ENCODE measurements at places on chromosomes 3 and 15.

GRCh38 chr3:147760941-147761340, 351.8 kb downstream of the ZIC1 start:
- no peak for DNase-seq

- no peak for DNase-seq
Observed at GRCh38 chr15:96362011-96362754, 31.7 kb downstream of the NR2F2 start.

DNA sequence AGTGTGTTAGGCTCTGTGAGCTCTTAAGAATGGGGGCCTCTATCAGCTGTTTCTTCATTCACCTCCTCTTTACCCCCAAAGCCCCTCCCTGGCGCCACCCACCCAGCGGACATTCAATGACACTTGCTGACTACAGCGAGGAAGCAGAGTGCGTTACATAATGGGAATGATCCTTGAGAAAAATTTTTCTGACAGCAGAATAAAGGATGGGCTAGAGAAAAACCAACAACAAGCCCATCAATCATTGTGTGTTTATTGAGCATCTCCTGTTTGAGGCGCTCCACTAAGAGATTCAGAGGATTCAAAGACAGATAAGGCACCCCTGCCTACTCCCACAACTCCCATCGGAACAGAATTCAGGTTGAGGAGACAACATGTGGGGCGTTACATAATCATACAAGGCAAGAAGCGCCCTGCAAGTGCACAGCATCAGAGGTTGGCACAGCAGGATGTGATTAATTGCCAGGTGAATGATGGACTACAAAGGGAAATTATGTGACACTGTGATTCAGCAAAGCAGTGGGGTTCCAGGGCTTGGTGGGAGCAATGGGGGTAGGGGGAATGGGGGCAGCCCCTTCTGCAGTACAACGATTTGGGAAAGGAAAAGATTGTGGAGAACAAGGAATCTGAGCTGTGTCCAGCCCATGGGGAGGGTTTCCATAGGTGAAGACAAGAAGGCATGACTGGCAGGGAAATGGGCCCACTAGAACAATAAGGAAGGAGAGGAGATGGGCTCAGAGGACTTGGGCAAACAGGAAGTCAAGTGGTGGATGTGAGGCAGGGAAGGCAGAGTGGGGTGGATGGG, 141.3 kb upstream of the ATP2B2 start:
- DNase-seq, result no peak

- DNase-seq, result no peak
Observed at GRCh38 chr3:31503456-31503855, 29.3 kb upstream of the STT3B start.

- no peak for DNase-seq
Observed at GRCh38 chr3:127442506-127442905, 148.0 kb downstream of the TPRA1 start.

DNA sequence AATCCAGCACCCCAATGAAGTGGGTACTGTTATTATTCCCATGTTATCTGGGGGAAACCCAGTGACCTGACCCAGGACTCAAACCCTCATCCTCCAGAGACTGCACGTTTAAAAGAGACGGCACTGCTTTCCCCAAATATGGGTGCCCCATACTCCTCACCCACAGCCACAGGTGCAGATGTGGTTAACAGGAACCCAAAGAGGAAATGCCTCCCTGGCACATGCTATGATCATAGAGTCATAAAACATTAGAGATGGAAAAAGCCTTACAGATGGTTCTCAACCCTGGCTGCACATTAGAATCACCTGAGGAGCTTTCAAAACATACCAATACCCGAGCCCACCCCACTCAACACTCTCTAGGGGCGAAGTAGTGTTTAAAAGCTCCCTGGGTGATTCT, 111.5 kb downstream of the SEMA5B start:
- DNase-seq, result no peak

GRCh38 chr3:51176923-51177322, 208.2 kb upstream of the MANF start:
- DNase-seq, result no peak

- DNase-seq, result no peak
Observed at GRCh38 chr15:64687172-64687571, 88.2 kb downstream of the RBPMS2 start.

DNA sequence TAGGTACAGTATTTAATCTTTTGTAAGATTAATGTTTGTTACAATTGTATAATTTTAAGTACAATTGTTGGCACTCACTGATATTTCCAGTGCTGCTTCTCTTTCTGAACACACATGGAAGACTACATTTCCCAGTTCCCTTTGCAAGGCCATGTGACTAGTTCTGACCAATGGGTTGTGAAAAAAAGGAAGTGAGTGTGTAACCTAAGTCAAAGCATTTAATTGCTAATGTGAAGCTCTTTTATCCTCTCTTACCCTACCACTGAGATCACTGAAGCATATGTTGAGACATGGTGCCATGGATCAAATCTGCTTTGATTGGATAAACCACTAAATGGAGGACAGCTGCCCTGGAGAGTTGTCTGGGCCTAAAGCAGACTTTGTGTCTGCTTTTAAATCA, 83.9 kb upstream of the PLXND1 start:
- peak; percentile 26 for DNase-seq

- DNase-seq, result no peak
Observed at GRCh38 chr15:70212963-70213315, 115.2 kb upstream of the TLE3 start.

DNA sequence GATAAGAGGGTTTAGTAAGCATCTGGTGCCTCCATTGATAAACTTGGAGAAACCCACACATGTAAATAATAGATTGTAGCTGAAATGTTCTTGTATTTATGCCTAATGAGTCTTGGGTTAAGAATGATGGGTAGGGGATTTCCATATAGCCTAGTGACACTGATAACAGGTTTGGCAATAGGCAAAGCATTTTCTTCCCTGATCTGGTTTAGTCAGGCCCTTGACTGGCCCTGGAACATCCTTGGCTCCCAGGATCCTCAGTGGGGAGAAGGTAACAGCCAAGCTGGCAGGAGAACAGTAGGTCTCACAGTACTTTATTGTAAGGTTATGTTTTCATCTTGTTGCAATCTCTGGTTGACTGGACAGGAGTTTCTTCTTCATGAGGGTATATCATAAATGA, 228.4 kb downstream of the DIPK2A start:
- no peak for DNase-seq

DNA sequence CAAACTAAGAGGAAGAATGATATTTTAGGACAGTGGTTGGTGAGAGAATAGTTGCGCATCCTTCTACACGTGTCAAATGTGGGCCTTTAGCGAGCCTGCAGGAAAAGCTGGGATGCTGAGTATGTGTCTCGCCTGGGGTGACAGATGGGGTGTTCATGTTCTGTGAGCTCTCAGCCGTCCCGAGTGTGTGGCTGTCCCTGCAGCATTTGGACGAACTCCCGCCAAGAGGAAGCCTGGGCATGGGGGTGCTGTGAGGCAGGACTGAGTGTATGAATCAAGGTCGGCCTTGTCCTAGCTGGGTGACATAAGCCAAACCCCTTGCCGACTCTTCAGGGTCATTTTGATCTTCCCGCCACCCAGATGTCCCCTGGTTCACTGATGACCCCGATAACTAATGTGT, 94.8 kb downstream of the CACNA1D start:
- DNase-seq, result no peak

- DNase-seq, result no peak
Observed at GRCh38 chr15:51736069-51736468, 1.4 kb downstream of the LYSMD2 start.

- DNase-seq, result no peak
Observed at GRCh38 chr3:36707623-36708409, 56.5 kb downstream of the DCLK3 start.

DNA sequence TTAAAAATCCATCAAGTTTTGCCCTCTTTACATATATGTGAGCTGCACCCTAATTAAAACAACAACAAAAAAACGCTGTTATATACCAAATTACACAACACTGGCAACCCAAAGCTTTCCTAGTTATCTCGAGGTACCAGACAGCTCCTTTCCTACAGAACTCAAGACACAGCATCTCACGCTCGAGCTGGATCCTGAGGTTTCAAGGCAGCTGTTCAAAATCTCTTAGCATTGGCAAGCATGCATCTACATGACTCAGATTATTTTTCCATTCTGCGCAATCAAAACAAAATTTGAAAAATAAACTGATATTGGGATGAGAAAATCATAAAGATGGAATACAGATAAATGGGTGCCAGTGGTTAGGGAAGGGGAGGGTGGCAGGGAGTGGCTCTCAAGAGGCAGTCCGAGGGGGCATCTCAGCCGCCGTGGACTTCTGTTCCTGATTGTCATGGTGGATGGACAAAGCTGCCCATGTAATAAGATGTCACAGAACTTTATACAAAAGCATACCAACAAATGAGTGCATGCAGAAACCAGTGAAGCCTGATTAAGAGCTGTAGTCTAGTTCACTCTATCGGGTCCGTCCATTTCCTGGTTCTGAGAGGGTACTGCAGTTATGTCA, 91.5 kb downstream of the ADAMTS17 start:
- DNase-seq, result no peak

DNA sequence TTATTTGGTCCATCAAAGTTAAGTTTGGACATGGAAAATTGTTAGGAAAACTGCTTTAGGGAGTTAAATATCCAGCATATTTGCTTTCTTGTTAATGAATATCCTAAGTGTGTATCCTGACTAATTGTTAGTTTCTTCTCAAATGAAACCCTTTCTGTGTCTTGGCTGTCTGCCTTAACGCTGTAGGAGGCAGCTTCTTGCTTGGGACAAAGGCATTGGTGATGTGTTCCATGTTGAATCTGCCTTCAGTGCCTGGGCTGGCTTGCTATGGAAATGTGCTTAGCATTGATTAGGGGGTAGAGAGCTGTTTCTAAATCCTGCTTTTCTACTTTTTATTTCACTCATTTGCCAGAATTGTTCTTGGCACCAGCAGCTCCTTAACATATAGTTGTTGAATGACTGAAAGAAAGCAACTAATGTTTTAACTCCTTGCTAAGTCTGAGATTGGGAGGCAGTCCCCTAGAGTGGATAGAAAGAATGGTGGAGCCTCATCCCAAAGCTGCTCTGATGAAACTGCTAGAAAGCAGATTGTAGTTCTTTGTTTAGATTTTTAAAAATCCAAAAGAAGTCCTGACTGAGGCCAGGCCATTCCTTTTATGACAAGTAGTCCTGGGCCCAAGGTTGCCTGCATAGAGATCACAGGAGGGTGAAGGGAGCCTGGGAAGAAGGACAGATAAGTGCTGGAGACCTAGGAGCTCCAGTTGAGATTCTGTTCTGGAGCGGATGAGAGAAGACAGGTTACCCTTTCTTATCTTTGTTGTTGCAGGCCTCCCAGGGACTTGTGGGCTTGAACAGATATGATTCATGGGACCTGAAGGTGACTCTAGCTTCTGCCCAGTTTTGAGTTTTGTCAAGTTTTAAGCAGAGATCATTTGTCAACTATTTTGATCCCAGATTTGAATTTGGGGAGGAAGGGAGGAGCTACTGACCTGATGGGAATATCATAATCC, 39.3 kb downstream of the OXNAD1 start:
- no peak for DNase-seq

DNA sequence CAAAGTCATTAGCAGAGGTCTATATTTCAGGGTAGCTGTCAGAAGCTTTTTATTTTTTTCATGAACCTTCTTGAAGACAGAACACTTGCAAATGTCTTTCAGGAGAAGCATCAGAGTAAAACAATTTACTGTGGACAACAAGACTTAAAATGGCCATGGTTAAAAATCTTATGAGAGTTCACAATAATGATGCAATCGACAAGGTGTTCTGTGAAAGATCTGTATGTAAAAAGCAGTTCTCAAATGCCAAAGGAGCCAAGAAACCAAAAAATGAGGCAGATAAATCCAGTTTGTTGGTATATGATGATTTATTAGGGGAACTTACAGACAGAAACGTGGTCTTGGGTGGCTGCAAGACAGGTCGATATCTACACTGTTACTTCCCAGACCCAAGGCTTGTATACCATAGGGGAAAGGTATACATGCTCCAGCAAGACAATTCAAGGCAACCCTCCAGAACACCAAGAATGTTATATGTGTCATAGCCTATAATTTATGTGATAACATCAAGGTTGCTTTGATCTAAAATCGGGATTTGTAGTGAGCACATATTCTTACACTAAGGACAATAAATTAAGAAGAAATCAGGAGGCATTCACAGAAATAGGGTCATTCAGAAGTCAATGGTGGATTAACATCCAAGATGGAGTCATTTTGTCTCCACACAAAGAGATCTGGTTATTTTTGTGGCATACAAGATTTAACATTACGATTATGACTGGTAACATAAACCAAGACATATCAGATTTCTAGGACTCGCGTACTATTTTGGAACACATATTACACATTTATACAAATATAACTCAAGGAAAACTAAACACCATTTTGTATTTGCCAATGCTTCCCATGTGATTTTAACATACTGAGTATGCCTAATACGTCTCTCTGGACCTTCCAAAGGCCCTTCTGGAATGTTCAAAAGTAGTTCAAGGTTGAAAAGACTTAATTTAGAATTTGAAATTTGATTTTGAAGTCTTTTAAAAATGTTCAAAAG, 316.4 kb downstream of the THSD4 start:
- DNase-seq, result no peak

GRCh38 chr3:10432156-10432845, 73.1 kb downstream of the ATP2B2 start:
- DNase-seq, result no peak

DNA sequence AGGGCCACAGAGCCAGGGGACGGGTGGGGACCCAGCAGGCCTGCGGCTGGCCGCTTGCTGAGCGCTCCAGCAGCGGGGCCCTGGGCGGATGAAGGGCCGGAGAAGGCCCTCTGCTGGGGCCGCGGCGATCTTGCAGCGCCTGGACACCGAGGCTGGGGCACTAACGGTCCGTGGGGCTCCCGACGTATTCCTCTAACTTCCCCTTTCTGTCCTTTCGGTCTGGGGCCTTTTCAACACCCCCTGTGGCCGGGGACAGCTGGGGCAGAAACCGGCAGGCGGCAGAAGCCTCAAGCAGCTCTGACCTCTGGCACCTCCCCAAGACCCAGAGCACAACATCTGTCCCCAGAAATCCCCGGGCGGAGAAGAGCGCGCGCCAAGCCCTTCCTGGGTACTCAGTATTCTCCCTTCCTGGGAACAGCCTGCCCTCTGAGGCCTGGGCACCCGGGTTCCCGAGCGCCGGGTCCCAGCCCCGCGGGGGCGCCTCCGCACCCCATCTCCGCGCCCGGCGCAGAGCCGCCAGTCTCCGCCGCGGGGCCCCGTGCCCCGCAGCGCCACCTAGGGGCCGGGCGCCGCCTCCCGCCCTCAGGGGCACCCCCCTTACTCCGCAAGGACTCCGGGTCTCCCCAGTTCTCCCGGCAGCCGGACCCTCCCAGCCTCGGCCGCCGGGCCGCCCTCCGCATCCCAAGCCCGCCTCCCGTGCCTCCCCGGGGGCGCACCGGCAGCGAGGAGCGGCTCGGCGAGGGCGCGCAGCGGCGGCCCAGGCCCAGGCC, 582 bp upstream of the SLCO3A1 start:
- DNase-seq, result peak; percentile 70

- no peak for DNase-seq
Observed at GRCh38 chr15:44666210-44667038, 3.0 kb upstream of the SPG11 start.

GRCh38 chr15:36186376-36186775, 393.1 kb upstream of the CDIN1 start:
- DNase-seq, result no peak

DNA sequence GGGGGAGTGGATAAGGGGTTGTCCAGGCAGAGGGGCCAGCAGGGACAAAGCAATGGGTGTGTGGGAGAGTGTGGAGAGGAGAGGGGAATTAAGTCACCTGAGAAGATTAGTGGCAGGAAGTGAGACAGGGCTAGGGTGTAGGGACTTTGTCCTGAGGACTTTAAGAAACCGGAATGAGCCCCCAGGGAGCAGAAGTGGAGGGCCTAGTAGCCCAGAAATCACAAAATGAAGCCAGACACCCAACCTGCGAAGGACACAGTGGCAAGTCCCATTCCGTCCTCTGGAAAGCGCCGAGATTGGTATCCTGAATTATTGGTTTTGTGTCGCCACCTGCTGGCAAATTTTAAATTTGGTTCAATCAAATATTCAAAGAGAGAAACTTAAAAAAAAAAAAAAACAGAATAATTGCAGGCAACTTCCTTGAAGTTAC, 78.0 kb upstream of the SLC25A36 start:
- no peak for DNase-seq

Data from GM19239 (cell line).